ENCODE measurements at places on chromosomes 16 and 17.

DNA sequence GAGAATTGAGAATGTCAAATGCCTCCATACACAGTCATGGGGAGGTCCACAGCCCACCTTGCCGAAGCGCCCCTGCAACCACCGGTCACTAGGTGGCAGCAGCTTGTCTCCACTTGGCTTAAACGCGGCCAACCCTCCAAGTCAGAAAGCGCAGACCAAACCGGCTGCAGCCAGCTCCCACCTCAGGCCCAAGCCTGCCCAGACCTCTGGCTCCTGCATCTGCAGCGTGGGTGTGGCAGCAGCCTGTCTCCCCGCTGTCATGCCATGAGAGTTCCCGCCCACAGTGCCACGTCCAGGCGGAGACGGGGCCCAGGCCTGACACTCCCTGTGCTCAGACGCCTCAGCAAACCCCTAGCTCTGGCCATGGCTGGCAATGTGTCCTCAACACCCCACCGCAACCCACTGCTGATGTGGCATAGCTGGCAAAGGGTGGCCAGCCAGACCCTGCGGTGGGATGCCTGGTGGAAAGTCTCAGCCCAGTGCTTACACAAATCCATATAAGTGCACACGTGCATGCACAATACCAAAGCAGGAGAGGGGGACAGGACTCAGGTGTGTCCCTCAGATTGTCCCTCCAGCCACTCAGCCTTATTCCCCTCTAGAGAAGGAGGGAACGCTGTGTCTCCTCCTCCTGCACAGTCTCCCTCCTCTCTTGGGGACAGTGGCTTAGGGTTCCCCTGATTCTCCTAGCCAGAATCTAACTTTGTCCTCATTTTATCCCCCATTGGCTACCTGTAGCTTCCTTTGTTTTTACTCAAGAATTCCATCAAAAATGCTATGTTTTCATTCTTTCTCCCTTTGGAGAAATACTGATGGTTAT, 10.9 kb downstream of the COPZ2 start:
- peak; percentile 90 for DNase-seq

- peak; percentile 78 for DNase-seq
These were observed 29.0 kb downstream of the KATNB1 start for GRCh38 chr16:57764341-57765159.

DNA sequence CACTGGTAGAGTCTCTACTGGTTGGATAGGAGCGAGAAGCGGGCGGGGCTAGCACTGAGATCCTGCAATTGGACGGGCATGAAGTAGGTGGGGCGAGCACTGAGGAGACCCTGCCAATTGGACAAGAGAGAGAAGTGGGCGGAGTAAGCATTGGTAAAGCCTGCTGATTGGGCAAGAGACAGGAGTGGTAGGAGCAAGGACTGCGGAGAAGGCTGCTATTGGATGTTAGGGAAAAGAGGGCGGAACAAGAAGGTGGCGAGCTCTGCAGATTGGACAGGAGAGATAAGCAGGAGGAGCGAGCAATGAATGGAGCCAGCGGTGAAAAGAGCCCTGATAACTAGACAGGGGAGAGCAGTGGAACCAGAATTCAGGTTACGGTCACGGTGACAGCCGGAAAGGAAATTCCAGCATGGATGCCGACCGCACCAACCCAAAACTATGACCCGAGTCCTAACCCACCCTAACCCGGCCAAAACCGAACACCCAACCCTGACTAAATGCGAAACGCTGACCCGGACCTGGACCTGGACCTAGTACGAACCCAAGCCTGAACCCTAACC, 4.8 kb downstream of the SCGB1C2 start:
- DNase-seq: peak; percentile 78

GRCh38 chr17:61251939-61252865, 147.4 kb upstream of the TBX2 start:
- DNase-seq: peak; percentile 92

- DNase-seq: peak; percentile 3
These were observed 688 bp downstream of the CA10 start for GRCh38 chr17:52157603-52158449.

GRCh38 chr16:65034915-65035314, 86.9 kb downstream of the CDH11 start:
- DNase-seq: no peak

- no peak for DNase-seq
These were observed 59.1 kb downstream of the HS3ST3A1 start for GRCh38 chr17:13542636-13543035.

GRCh38 chr16:4160658-4161430, 44.6 kb upstream of the ADCY9 start:
- DNase-seq: peak; percentile 8

GRCh38 chr17:44759086-44759915, 513 bp downstream of the ADAM11 start:
- no peak for DNase-seq

DNA sequence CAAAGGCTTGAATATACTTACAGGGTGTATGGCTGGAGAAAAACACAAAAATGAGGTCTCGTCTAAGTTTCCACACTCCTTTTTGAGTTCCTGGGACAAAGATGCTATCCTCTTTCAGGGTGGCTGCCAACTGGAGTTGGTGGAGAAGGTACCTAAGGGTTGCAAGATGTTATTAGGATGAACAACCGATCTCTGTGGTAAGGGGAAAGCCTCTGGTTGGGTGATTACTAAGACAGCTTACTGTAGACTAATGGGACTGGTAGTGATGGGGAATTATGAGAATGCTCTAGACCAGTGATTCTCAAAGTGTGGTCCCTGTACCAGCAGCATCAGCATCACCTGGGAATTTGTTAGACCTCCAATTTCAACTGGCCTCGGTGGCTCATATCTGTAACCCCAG, 6.0 kb downstream of the ADAT1 start:
- DNase-seq: no peak

DNA sequence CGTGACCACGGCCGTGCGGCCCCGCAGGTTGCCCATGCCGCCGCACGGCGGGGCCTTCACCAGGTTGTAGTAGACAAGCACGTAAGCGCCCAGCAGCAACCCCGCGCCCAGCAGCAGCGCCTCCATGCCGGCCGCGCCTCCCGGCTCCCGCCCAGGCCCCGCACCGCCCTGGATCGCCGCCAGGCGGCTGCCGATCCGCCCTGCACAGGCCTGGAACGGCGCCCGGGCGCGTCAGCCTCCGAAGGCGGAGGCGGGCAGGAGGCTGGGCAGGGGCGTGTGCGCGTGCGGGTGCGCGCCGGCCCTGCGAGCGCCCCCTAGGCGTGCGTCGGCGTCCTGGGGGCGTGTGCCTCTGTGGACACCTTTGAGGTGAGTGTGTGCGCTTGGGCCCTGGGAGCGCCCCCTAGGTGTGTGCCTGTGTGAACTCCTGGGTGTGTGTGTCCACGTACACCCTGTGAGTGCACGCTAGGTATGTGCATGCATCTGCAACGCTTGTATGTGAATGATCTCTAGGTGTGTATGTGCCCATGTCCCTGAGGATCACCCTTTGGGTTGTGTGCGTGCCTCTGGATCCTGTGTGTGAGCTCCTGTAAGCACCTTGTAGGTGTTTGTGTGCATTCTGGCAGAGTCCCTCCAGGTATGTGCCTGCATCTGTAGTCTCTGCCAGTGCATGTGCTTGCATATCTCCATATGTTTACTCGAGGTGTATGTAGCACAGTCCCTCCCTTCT, at the start of gene DHRS13:
DHRS13 (minus strand) TSS at position 261 of the 727 bp plus-strand sequence; CDS start at position 126, 135 bp downstream.
- DNase-seq: peak; percentile 97

DNA sequence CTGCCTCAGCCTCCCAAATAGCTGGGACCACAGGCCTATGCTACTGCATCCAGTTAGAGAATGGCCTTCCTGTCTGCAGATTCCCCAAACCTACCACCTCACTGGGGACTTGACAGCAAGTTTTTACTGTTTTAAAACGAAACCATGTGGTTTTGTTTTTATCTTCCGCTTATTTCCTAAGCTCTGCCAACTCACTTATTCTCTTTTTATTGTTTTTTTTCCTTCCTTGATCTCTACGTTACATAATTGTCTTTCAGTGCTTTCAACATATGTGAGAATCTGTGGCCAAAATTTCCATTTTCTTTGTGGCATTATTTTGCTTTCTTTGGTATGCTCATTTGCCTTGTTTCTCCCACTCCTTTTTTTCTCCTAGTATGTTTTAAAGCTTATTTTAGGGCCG, 14.6 kb upstream of the SLC38A7 start:
- peak; percentile 46 for DNase-seq

DNA sequence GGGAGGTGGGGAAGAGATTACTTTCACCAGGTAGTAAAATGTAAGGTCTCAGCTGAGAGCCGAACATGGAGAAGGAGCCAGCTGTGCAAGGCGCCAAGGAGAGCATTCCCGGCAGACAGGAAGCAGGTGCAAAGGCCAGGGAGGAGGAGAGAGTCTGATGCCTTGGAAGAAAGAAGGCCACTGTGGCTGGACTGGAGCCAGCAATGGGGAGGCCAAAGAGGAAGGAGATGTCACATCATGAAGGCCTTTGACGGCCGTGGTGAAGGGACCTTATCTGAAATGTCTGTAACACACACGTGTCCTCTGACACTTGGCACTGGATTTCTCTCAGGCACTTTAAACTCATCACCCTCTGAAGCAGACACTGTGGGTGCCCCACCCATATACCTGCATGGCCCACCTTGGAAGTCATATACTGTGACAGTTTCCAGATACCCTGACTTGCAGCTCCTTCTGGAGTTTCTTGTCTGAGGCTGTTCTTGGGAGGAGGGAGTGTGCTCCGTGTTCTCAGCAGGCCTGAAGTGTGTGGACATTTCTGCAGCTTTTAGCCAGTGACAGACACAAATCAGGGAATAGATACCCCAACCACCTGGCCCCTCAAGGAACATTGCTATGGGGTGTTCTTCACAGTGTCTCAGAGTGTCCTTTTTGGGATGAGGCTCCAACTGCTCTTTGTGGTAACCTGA, 1.9 kb upstream of the SLC5A2 start:
- peak; percentile 42 for DNase-seq

DNA sequence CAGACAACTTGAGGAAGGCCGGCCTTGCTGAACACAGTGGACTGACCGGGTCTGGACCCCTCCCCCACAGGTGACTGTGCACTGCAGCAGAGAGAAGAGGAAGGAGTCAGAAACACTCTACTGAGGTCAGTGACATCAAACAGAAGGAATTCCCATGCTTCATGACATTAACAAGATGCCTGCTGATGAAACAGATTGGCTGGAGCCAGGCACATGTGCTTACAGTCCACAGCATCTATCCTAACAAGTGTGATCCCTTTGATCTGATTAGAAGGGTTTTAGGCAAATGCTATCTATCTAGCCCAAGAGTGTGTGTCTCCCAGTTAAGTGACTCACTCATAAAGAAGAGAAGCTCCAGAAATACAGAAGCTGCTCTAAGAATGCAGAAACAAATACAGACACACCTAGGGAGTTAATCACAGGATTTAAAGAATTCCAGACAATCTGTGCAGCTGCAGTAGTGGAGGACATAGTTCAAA, 90.2 kb downstream of the SYCE1L start:
- DNase-seq: no peak

DNA sequence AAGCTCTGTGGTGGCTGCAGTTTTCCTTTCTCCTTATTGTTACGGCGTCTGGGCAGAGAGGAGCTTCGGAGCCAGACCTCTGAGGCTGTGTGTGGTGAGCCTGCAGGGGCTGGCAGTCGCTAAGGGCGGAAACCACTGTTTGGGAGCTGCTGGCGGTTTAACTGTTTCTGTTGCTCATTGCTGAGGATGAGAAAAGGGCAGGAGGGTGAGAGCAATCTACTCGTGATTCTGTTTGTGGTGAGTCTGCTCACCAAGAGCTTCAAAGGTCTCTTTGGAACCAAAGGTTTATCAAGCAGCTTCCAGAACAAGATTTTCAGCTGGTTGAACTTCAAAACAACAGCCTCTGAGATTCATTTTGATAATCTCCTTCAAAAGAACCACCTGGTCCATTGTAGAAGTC, 143.9 kb downstream of the ANKFN1 start:
- peak; percentile 62 for DNase-seq

GRCh38 chr17:46135126-46135812, 58.0 kb downstream of the KANSL1 start:
- DNase-seq: no peak
